ENCODE measurements at places on chromosomes 11 and 22.

GRCh38 chr11:116461789-116462188 is 311.0 kb downstream of the BUD13 start:
- DNase-seq = no peak

- DNase-seq = no peak
These were observed 17.1 kb upstream of the MOB2 start for GRCh38 chr11:1503708-1504104.

DNA sequence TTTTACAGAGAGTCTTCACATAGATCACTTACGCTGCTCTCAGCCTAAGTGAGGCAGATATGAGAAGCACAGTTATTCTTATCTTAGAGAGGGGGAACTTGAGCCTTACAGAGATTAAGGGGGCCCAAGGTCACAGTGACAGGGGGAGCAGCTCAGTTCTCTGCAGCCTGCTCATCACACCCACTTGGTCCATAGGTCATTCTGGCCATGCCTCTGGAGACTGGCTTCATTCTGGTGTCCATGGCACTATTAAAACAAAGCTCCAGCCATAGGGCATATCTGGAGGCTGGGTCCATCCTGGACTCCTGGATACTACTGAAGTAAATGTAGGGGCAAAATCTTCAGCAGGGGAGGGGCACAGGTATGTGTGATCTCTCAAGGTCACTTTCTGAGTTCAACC is 5.9 kb downstream of the SLC5A4 start:
- no peak for DNase-seq

- DNase-seq = peak; percentile 85
These were observed 2.3 kb upstream of the ST3GAL4 start for GRCh38 chr11:126352934-126353801.

DNA sequence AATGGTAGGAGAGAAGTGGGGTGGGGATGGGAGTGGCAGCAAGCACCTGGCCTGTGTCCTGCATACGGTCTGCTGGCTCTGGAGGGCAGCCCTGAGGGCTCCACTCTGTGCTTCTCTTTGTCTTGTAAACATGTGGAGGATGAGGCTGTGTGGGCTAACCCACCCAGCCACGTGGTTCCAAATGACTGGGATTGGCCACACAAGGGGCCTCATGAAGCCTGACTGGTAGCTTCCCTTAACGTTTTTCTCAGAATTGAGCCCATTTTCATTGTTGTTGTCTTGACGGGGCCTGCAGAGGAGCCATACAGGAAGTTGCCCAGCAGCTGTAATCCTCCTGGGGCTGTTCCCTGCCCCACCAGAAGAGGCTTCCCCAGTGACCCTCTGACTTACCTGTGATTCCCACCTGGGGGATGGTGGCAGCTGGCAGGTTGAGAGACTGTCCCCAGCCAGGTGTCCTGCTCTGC is 18.0 kb downstream of the DERL3 start:
- DNase-seq = no peak

GRCh38 chr11:105130189-105130813 is 9.3 kb downstream of the CARD18 start:
- DNase-seq = no peak

GRCh38 chr22:44172370-44173108 is 8.2 kb upstream of the PARVG start:
- DNase-seq = peak; percentile 24

DNA sequence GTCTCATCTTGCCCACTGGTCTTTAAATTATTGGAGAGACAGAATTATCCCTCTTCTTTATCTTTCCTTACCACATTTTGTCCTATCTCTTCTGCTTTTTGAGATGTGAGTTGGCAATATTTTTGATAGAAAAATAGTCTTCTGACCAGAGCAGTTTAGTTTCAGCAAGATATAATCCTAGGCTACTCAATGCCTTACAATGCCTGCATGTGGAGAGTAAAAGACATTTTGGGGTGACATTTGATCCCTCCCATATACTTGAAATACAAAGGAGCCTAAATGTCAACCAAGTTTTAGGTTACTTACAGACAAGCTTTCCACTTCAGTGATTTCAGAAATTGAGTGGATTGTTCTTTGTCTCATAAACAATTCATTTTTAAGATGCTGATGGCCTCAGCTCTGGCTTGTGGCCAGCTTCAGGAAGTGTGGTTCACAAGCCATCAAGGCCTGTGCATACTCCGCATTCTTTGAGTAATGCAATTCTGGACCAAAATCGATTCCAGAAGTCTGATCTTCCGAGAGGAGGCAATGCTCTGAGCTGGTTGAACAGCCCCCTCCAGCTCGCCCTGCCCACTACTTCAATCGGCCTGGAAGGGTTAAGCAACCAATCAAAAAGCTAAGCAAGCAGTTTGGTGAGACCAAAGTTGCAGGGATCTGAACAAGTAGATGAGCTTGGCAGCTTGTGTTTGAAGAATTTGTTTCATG is 274.4 kb downstream of the BLID start:
- no peak for DNase-seq

DNA sequence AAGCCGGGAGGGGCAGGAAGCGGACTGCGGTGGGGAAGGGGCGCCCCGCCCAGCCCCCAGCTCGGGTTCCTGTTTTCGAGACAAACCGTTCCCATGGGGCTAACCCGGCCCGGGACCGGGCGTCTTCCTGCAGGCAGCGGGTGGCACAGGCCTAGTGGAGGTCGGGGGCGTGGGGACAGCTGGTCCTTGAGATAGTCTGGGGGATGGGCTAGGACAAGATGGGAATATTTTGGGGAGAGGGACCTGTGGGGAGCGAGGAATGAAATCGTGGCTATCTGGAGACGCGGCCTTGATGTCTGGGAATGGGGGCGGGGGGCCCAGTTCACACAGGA is 1.2 kb upstream of the RASGRP2 start:
- DNase-seq = no peak

DNA sequence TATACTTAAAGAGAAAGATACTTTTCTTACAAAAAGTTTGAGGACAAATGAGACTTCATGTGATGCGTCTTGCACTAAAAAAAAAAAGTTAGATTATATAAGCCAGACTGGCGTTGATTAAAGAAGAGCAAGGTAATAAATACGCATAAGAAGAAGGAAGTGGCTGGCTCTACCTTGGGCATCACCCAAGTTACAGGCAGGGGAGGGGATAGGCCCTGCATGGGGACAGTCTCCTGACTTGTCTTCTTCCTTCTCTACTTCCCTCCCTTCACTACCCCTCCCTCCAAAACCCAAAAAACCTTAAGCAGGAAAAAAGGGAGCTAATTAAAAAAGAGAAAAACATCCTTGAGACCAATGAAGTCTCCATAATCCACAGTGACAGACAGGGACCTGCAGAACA is 22.3 kb upstream of the TMA7B start:
- no peak for DNase-seq

DNA sequence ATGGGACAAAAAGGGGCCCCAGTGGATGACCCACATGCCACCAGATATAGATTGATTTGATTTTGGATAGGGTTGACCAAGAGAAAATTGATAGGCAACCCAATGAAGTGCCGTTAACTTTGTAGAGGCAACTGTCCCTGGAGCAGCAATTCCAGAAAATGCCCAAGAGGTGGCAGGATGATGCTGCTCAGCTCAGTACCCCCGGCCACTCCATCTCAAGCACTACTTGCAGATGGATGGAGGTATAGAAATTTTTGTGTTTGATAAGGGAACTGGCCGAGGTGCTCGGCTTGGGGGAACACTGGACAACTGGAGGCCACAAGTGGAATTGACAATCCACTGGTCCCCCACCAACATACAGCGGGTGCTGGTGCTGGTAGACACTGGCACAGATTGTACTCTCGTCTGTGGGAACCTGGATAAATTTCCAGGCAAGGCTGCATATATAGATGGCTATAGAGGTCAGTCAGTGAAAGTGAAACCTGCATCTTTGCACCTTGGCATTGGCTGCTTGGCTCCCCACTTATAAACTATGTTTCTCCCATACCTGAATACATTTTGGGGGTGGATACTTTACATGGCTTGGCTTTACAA is 86.3 kb downstream of the CCDC83 start:
- peak; percentile 66 for DNase-seq

- DNase-seq = no peak
These were observed 71.5 kb downstream of the RCN1 start for GRCh38 chr11:32162351-32162750.

DNA sequence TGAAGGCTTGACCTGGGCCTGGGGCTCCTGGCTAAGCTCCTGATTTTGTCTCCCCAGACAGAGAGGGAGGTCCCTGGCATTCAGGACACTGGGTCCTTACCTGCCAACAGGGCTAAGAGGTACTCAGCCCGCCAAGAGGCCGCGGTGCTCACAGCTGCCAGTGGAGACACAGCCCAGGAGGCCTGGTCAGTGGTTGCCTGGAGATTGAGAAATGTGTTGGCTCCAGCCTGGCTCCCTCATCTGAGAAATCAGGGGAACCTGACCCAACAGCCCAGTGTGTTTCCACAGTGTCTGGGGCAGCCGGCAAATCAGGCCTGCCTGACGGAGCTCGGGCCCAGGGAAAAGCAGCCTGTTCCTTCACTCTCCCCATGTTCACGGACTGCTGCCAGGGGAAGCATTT is 79.4 kb upstream of the NAV2 start:
- no peak for DNase-seq

GRCh38 chr11:59173080-59173963 is 1.4 kb downstream of the DTX4 start:
- no peak for DNase-seq

GRCh38 chr22:36123673-36124630 is 36.6 kb downstream of the APOL3 start:
- peak; percentile 92 for DNase-seq

- DNase-seq = no peak
These were observed 27.2 kb downstream of the MORC2 start for GRCh38 chr22:30941363-30941740.

- no peak for DNase-seq
These were observed 457.7 kb downstream of the BRD1 start for GRCh38 chr22:49369726-49370626.

- peak; percentile 66 for DNase-seq
These were observed 74.9 kb upstream of the RAG2 start for GRCh38 chr11:36672815-36673450.

- no peak for DNase-seq
These were observed 273.0 kb upstream of the PLET1 start for GRCh38 chr11:112533682-112534081.

DNA sequence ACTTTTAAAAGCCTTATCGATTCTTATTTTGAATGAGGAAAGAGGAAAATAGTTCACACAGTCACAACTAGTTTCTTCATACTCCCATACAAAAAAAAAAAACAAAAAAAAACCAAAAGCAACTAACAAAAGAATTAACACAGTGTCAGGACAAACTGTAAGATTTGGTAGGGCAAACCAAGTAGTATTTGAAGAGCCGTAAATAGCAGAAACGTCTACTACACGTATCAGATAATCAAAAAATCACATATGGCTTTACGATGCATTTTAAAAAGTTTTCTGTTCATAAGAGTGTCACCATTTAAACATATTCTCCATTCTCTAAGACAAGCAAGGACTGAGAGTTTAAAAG is 2.3 kb downstream of the PICALM start:
- DNase-seq = no peak

- peak; percentile 19 for DNase-seq
These were observed 13.9 kb downstream of the NEAT1 start for GRCh38 chr11:65436412-65437032.

DNA sequence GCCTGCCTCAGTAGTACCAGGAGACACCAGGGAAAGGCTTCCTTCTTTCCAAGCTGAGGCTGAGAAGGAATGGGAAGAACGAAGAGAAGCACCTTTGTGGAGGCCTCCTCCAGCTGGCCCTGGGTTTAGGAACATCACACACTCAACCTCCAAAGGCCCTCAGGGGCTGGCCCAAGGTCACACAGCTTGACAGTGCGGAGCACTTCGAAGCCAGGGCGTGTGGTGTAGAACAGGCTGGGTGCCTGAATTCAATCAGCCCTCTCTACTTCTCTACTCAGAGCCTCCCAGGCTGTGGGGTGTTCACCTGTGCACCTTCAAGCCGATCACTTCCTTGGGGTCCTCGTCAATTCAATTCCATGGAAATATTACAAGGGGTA is 727 bp upstream of the CSDC2 start:
- no peak for DNase-seq

DNA sequence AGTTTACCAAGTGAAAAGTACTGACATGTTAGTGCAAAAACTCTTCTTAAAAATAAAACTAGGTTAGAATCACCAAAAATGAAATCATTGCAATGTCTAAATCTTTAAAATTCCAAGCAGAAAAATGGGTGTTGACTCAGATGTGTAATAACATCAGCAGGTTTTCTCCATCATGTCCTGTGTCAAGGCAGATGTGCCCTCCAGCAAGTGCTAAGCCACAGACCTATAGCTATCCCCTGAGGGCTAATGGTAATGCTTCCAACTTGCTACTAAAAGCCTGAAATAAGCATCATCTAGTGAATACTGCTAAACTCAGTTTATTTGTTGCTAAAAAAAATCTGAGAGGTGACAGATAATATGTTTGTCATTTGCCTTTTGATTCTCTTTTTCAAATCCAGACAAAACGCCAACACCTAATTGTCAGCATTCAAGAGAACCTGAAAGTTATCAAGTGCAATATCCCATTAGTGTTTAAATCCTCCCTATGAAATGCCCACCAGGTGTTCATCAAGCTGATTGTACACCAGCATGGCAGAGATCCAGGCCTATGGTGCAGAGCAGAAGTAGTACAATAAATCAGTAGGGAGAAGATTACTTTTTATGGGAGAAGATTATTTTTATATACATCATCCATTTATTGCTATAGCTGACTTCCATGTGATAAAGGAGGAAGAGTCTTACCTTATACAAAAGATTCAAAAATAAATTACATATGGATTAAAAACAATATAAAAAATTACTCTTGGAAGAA is 55.1 kb upstream of the SYT9 start:
- DNase-seq = no peak

DNA sequence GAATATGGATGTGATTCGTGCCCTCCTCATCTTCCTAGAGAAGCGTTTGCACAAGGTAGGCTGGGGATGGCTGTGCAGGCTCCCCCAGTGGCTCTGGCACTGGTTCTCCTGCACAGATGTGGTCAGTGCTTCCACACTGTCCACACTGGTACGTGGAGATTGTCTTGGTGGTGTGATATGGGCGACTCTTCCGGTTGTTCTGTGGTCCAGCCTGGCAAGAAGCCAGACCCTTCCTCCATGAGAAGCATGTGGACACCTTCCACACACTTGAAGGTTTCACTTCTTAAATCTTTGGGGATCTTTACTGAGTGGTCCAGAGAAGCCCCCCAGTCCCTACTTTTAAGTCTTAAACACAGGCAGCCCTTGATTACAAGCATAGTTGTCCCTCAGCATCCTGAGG is 3.8 kb downstream of the RIC8A start:
- DNase-seq = no peak

DNA sequence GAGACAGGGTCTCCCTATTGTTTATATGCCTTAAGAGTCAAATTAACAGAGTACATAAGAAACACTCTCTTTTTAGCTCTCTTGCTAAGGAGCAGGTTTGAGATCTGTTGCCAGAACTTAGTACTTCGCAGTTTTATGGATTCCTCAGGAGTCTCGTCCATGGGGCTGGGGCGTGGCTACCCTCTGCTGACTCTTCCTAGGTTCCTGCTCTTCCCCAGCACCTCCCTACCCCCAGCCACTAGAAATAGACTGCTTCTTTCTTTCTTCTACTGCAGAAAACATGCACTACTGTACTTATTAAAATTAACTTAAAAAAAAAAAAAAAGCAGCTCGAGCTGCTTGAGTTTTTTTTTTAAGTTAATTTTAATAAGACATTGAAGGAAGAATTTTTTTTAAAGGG is 8.0 kb downstream of the FAM118B start:
- no peak for DNase-seq
